Choroid plexus epithelial cell (primary cell): ENCODE measurements at places on chromosomes 2 and 18.
A peak's percentile ranks its signal among the peaks of the same experiment; 100 is the strongest.

DNA sequence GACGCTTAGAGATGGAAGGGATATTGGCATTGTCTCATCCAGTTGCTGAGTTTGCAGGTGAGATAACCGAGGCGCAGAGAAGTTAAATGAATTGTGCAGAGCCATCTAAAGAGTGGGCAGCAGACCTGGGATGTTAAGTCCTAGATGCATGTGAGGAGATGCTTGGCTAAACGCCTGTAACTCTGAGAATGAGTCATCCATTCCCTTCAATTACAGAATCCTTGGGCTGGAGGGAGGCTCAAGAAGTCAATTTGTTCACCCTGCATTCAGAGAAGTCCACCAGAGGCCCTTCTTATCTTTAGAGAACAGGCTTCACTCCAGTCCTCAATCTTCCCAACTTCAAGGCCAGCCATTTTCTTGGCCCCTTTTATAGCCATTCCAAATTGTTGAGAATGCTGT, 1.6 kb downstream of the EHD3 start:
- peak; percentile 94 for DNase-seq

DNA sequence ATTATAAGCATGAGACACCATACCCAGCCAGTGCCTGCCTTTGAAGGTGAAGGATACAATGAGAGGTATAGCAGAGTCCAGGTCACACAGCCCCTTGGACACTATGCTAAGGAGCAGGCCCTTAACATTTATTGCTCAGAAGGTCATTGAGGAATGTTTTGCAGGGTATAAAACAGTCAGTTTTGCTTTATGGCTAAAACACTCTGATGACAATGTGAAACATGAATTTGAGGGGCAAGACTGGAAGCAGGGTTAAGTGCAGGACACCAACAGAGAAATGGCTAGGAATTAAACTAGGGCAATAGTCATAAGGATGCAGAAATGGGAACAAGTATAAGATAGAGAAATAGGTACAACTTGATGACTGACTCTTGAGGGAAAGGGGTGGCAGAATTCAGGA, 141.1 kb downstream of the METTL4 start:
- no peak for DNase-seq

DNA sequence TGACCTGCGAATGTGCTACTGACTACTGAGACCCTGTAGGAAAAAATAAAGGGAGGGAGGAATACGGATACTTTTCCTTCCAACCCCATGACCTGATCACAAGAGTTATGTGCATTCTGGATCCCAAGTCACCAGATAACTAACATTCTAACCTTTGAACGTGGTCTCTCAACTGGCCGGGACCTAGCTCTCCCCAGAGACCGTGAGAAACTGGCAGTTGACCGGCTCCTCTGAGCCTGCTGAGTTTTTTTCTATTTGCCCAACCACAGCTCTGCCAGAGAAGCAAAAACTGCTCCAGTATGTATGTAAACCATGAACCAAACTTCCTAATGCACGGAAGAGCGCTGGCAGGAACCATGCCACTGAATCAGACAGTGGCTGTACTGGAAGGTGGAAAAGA, 47.5 kb upstream of the PTMA start:
- DNase-seq, result no peak

GRCh38 chr2:38875576-38876367, at the start of the genes DHX57 and MORN2:
TSS of gene DHX57 (minus strand) at chr2:38875934. CDS start at chr2:38868405, 7,529 bp downstream.
TSS of gene MORN2 (plus strand) at chr2:38875976.
- DNase-seq, result peak; percentile 82

DNA sequence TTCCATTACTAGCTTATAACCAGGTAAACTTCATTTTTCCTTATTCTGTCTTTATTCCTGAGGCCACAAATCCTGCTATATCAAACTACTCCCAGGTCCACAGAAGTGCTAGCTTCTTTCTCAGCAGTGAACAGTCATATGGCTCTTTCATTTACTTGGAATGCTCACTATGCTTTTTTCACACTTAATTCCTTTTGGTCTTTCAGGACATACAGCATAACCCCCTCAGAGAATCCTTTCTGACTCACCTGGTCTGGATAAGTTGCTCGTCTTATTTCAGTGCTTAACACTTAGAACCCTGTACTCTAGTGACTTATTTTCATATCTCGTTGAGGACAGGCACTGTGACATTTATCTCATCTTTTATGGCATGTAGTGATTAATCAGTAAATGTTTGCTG, 325.0 kb upstream of the UBE2E3 start:
- no peak for DNase-seq

DNA sequence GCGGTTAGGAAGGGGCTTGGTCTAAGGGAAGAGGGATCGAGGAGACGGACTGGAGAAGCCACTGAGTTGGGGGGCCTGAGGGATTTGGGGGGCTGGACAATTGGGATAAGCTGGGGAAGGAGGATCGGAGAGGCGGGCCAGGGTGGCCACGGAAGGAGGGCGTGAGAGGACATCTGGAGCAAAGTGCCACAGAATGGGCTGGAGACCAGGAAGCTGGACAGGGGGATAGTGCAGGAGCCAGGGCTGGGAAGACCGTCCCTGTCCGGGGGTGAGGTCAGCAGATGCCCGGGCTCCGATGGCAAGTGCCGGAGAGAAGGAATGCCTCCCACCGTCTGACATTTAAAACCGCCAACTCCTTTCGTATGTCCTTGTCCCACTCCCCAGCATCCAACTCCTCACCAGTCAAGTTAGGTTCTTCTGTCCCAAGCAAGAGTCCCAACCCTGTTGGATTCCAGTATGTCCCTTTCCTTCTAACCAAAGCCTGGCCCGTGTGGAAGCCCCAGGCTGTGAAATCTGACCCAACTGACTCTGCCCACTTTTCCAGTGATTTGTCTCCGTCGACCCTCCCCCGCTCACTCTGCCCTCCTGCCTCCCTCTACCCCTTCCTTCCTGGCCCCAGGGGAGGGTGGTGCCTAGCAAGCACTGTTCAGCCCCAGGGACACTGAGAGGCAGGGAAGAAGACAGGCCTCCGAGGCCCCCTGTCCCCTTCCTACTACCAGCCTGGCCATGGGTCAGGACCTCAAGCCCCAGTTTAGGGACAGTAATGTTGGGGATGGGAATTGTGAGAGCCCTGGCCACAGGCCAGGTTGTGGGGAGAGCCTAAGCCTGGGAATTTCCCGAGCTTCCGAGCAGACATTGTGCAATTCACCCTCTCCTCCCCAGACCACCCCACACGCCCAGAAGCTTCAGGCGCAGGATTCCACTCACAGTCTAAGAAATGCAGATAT, 31.5 kb upstream of the TMBIM1 start:
- DNase-seq, result peak; percentile 68

- no peak for DNase-seq
Measured at GRCh38 chr18:67652288-67652687, 135.8 kb upstream of the DSEL start.

DNA sequence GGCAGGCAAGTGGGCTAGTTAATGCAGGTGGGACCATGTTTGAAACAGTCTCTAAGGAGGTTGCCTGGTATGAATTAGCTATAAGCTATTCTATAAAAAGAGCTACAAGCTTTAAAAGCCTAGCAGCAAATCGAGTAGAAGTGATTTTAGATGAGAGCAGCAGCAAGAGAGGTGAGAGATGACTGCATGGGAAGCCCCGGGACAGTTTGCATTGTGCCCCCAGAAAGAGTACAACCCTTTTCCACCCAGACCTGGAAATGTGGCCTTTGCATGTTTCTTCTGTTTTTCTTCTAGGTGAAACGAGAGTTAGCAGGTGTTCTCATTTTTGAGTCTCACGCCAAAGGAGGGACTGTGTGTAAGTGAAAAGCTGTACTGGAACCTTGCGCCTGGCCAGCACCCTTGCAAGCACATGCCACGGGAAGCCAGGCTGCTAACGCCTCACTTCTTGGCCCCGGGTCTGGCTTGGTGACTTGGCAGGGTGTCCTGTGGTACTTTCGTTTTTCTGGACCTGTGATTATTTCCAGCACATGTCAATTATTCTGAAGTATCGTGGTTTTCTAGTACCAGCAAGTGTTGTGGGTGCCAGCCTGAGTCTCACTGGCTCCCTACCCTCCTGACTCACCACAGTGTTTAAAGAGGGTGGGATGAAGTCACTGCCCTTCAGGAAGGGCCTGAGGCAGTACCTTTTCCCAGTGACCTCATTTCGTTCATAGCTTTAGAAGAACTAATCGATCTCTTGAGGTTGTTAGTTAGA, 90.3 kb upstream of the MAP3K20 start:
- no peak for DNase-seq

DNA sequence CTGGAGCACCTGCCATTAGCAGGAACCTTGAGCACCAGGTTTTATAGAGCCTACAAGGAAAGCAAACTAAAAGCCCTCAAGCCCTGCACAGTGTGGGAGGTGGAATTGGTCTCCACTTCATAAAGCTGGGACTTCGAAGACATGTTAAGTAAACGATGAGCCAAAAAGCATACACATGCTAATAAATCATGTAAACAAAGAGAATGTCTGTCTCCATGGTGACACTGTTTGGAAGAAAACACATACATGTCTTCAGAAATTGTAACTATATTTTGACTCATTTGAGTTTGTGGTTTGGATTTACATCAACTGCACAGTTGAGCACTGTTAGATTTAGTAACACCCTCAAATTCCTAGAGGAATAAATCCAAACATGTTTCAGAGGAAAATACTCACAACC, 978.5 kb upstream of the LRRTM1 start:
- DNase-seq, result no peak

DNA sequence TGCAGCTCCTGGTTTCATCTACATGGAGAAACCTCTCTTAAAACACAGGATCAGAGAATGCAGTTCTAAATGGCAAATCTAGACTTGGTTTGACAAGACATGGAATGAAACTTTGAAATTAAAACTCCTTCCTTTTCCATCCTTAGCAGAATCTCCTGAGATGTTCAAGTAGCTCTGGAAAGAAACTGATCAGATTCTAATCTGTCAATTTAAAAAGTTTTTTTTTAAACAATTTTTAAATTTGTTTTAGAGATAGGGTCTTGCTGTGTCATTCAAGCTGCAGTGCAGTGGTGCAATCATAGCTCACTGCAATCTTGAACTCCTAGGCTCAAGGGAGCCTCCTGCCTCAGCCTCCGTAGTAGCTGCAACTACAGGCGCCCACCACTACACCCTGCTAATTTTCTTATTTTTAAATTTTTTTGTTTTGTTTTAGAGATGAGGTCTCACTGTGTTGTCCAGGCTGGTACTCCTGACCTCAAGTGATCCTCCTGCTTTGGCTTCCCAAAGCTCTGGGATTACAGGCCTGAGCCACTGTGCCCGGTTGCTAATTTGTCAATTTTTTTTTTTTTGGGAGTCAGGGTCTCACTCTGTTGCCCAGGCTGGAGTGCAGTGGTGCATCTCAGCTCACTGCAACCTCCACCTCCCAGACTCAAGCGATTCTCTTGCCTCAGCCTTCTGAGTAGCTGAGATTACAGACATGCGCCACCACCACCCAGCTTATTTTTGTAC, 216.7 kb downstream of the TGIF1 start:
- no peak for DNase-seq

DNA sequence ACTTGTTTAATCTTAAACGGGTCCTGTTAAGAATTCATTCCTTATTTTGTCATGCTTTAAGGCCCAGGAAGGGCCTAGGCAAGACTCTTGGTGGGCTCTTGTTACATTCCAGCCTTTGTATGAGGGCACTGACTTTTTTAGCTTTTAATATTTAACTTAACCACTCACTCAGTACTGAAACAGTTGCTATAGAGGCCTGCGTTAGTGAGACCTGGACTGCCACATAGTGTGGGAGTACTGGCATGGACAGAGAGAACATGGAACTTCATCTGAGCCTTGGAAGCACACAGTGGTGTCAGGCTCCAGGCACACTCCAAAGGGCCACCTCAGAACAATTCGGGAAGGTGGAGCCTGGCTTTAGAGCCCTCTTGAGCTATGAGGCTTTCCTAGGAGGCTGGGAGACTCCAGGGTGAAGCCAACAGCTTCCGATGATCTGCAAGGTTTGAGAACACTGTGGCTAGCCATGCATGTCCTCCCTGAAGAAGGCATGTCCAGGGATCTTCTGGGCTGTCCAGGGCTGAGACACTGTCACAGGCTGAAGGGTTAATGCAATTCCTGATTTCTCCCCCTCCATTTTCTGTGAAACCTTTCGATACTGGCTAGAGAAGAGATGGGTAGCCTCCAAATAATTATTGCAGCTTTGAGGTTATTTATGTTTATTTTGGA, 155.4 kb upstream of the ACAA2 start:
- no peak for DNase-seq

- DNase-seq, result no peak
Measured at GRCh38 chr18:30810580-30810979, 232.0 kb downstream of the DSC3 start.

DNA sequence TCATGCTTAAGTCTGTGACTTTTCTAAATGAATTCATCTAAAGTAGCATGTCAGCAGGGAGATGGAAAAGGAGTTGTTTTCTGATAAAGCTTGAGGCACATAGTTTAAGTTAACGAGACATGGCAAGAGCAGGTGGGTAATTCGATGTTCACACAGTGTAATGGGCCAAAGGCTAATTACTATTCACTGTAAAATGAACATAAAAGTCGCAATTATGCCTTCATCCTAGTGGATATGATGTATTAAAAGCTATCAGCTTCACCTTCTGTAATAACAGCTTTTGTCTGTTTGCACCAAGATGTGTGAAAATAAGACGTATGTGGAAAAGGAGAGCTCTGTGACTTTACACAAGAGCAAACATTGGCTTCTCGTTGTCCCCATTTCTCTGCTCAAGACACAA, 94.2 kb upstream of the CDH20 start:
- no peak for DNase-seq
